ENCODE measurements at places on chromosomes 2 and 18. TPM values are rescaled to one million over a fixed set of nuclear protein-coding genes. Genes with fewer than 3 reads are reported as not detected.

Gene AFG3L2
- 35.4 TPM for total RNA-seq

Gene SH3RF3
- total RNA-seq, result 8.3 TPM

Gene MROH2A
- not detected for total RNA-seq

Gene MOB1A
- 36.9 TPM for total RNA-seq

Gene ATP6V1C2
- total RNA-seq, result 3.0 TPM

Gene CGREF1
- total RNA-seq, result 56.6 TPM

Gene HOXD13
- total RNA-seq, result not detected

Gene EDAR
- total RNA-seq, result not detected

Gene HOXD9
- total RNA-seq, result not detected

Gene MERTK
- total RNA-seq, result 31.8 TPM

Gene FEV
- 0.56 TPM for total RNA-seq

Gene CELF4
- 301 TPM for total RNA-seq

GRCh38 chr2:65443509-65444186, 11.2 kb upstream of the SPRED2 start:
- DNase-seq, result no peak

GRCh38 chr18:48296581-48296980, 112.6 kb downstream of the ZBTB7C start:
- DNase-seq, result peak; percentile 30

DNA sequence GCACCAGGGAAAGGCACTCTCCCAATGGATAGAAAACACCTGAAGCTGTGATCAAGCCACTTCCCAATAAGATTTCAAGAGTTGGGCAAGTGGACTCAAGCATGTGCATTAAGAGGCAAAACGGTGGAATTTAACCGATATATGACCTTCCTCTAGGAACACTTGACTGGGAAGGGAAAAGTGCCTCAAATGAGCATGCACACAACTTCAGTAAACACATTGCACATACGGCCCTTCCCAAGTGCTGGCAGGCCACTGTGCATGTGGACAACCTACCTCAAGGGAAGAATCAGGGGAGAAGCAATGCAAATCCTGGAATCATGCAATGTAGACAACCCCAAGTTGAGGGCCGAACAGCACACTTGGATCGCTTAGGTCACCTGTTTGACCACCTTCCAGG, 23.9 kb upstream of the SH3RF3 start:
- DNase-seq, result no peak

GRCh38 chr2:217920879-217921603, 81.8 kb downstream of the TNS1 start:
- DNase-seq, result no peak

DNA sequence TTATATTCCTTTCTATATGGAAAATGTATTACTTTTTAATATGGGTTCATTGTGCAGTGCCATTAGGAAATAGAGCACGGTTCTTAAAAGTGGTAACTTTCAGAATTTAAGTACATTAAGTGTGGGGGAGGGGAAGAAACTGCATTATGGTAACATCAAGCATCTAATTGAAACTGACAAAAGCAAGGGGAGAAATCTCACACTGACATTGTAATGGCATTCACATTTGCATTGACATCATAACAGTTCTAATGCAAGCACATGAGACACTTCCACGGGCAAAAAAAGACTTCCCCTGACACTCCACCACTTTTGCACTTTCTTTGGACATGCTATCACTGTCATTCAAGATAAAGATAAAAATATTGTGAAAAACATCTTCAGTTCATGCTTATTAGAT, 431.3 kb upstream of the SMIM21 start:
- no peak for DNase-seq

GRCh38 chr2:160140471-160140870, 59.6 kb downstream of the ITGB6 start:
- no peak for DNase-seq

DNA sequence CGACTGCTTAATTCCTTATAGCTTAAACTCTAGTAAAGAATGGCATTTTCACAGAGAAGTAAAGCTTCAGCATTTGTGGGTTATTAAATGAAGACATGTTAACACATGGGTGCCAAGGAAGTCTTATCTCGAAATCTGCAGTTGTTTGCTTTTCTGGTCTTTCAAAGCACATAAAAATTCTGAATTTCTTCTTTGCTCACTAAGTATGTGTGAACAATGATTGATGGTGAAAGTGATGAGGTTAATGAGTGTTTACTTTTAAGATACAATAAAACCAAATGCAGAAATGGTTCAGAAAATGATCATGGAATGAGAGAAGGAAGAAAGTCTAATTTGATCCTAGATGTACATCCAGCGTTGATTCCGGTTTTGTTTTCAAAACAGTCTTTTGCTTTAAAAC, 234.6 kb upstream of the RAB12 start:
- DNase-seq, result no peak

DNA sequence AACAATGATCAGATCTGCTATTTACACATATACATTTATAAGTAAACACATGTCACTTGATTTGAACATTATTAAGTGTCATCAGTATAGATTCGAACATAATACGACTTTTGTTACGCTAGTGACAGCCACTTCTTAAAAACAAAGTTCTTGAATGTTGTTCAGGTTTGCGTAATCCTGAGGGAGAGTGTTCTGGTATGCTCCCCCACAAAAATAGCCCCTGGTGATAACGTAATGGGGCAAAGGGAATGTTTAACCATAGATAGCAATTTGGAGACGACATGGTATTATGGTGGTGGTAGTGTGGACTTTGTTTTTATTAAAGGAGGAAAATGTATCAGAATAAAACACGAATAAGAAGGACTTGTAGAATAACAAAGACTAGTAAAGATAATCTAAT, 90.6 kb downstream of the PLEKHM3 start:
- no peak for DNase-seq

- DNase-seq, result no peak
These were observed 5.0 kb downstream of the CD28 start for GRCh38 chr2:203711399-203711798.

GRCh38 chr2:125397535-125398251, 1258.3 kb upstream of the GYPC start:
- no peak for DNase-seq

DNA sequence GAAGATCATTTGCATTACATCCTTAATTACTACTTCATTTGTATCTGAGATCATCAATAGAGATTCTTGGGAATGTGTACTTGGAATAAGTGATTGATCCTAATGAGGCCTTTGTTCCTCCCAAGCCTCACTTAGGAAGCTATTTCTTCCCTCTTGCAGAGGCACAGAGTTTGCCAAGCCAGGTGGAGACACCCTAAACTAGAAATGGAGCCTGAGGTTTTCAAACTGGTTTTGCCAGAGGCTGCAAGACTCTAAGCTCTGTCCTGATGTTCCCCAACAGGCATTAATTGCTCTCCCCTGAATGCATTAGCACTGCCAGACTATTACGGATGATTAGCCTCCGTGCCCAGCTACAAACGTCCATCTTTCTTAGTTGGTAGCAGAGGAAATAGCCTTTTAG, 125.2 kb upstream of the LGALSL start:
- DNase-seq, result no peak

- DNase-seq, result peak; percentile 39
These were observed 32.1 kb upstream of the SPATS2L start for GRCh38 chr2:200274116-200275075.

GRCh38 chr18:43001821-43002220, 113.7 kb downstream of the RIT2 start:
- DNase-seq, result no peak

DNA sequence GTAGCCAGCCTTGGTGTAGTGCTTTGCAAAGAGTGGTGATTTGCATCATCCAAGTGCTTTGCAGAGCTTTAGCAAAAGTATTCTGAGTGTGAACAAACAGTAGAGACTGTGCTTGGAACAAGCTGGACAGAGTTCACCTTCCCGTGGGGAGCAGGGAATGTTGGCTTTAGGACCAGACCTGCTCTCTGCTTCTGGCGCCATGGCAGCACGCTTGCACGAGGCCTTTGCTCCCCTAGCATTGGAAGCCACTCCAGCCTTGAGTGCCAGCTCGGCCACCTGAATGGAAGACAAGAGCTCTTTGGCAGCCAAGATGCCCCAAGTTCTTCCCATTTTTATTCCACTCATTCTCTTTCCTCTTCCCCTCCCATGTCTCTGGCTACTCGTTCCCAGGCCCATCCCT, 250.8 kb upstream of the OSR1 start:
- DNase-seq, result no peak

GRCh38 chr2:31735716-31736115, 155.0 kb upstream of the SRD5A2 start:
- no peak for DNase-seq

- no peak for DNase-seq
These were observed 24.6 kb downstream of the TEX44 start for GRCh38 chr2:231617059-231617926.

- no peak for DNase-seq
These were observed 58.2 kb downstream of the PMAIP1 start for GRCh38 chr18:59957957-59958356.

DNA sequence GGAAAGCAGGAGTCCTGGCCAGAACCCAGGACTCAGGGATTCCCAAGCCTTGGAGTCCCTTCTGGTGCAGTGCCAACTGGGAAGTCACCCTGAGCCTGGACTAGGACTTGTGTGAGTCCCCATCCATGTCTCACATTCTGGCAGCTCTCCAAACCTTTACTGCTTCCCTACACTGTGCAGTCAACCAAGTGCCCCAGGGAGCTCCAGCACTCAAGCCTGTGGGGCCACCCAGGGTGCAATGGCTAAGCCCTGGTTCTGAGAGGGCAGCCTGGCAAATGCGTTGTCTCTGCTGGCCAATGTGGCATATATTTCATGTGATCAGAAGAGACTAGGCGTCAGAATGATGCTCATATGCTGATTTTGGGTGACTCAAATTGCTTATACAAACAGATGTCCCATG, 223.4 kb downstream of the SP3 start:
- DNase-seq, result no peak

- DNase-seq, result peak; percentile 8
These were observed 338.4 kb upstream of the SLC39A10 start for GRCh38 chr2:195318440-195319111.

- DNase-seq, result no peak
These were observed 51.6 kb upstream of the ATG16L1 start for GRCh38 chr2:233199870-233200269.

DNA sequence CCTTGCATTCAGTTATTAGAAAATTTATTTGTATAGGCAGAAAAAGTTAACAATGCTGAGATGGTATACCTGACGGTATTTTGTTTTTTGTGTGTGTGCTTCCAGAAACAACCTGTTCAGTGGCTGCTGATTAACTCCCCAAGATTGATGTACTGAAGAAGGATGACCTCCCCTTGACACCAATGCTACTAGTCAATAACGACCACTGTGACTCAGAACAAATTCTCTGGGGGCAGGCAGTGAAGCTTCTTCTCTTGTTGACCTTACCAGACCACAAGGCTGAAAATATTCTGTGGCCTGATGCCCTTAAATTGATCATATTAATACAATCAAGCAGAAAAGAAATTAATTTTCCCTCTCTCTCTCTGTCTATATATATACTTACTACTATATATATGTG, 1182.9 kb upstream of the CRIM1 start:
- DNase-seq, result no peak

- no peak for DNase-seq
These were observed 118.3 kb downstream of the DOK6 start for GRCh38 chr18:69518989-69519388.

DNA sequence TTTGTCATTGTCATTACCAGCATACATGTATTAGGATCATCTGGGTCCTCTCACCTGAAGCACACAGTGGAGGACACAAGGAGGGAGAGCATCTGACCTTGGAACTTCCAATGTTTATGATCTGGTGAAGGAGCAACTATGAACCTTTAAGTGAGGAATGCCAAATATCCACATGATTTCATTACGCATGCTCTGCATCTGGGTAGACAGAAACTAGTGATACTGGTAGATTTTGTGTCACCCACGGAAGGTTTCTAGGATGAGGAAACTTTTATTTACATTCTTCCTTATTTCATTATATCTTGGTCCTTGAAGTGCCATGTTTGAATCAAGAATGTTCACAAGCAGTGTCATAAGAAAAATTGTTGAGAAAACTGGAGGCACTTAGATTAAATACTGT, 32.1 kb downstream of the SPC25 start:
- DNase-seq, result no peak

Data from dorsolateral prefrontal cortex (tissue), 122 donors.